Astrocyte (in vitro differentiated cells and primary cell): ENCODE measurements at places on chromosomes 13 and 19. TPM values are rescaled to one million over a fixed set of nuclear protein-coding genes. Genes with fewer than 3 reads are reported as not detected.

- H3K4me1 ChIP-seq = no peaks in the 10 kb centered on the region
- H3K27me3 ChIP-seq = no peaks in the 10 kb centered on the region
- DNase-seq = no peak
- H3K27ac ChIP-seq = no peak overlapping the region
- H3K36me3 ChIP-seq = no peaks in the 10 kb centered on the region
Observed at GRCh38 chr19:40358773-40359172, 10.3 kb downstream of the PLD3 start.

- no peak overlapping the region for H3K27ac ChIP-seq
- H3K4me3 ChIP-seq = no peak overlapping the region
- no peak for DNase-seq
- peaks cover 2% of the 10 kb centered on the region for H3K4me1 ChIP-seq
Observed at GRCh38 chr19:33622505-33622808, 704 bp downstream of the CHST8 start.

DNA sequence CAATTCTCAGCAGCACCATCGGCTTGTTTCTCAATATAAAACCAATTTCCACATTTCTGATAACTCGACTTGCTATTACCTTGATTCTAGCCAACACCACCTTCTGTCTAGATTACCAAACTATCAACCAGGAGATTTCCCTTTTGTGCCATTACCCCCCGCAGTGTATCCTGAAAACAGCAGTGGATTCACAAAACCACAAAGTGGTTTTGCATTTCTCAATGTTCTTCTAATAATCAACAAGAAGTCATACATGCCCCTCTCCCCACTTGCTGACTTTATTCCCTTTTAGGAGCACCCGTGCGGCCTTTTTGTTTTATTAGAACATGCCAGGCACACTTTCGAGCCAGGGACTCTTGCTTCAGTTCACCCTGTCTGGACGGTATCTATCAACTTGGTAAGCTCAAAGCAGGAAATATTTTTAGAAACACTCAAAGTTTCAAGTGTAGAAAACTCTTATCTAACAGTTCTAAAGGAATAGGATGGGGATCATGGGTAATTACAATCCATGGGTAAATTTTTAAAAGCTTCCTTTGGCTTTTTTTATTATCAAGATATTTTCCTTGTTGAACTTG, 967.4 kb downstream of the EFNB2 start:
- H3K27ac ChIP-seq = no peak overlapping the region
- no peaks in the 10 kb centered on the region for H3K27me3 ChIP-seq
- no peak for DNase-seq
- H3K4me3 ChIP-seq = no peak overlapping the region
- no peaks in the 10 kb centered on the region for H3K36me3 ChIP-seq
- no peaks in the 10 kb centered on the region for H3K4me1 ChIP-seq

GRCh38 chr19:42316223-42317211, 3.4 kb downstream of the TMEM145 start:
- no peak overlapping the region for H3K4me3 ChIP-seq
- peaks cover 6% of the 10 kb centered on the region for H3K4me1 ChIP-seq
- no peak overlapping the region for H3K27ac ChIP-seq

DNA sequence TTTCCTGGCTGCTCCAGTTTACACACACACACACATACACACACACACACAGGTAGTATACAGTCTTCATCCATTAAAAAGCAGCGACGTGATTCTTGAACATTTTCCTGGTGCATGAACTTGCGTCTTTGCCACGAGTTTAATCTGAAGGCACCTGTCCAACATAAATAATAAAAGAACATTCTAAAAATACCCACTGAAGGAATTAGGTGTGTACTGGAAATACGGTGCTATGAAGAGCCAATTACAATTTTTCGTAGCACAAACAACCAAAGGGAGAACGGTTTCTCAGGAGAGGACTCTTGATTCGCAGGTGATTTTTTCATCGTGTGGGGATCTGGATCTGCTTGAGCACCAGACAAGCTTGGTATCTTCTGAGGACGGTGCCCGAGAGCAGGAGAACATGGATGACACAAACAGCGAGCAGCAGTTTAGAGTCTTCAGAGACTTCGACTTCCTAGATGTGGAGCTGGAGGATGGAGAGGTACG, 61.2 kb downstream of the ZAR1L start:
- DNase-seq = no peak
- no peak overlapping the region for H3K4me3 ChIP-seq
- H3K27ac ChIP-seq = no peak overlapping the region
- H3K4me1 ChIP-seq = no peaks in the 10 kb centered on the region
- no peaks in the 10 kb centered on the region for H3K27me3 ChIP-seq

DNA sequence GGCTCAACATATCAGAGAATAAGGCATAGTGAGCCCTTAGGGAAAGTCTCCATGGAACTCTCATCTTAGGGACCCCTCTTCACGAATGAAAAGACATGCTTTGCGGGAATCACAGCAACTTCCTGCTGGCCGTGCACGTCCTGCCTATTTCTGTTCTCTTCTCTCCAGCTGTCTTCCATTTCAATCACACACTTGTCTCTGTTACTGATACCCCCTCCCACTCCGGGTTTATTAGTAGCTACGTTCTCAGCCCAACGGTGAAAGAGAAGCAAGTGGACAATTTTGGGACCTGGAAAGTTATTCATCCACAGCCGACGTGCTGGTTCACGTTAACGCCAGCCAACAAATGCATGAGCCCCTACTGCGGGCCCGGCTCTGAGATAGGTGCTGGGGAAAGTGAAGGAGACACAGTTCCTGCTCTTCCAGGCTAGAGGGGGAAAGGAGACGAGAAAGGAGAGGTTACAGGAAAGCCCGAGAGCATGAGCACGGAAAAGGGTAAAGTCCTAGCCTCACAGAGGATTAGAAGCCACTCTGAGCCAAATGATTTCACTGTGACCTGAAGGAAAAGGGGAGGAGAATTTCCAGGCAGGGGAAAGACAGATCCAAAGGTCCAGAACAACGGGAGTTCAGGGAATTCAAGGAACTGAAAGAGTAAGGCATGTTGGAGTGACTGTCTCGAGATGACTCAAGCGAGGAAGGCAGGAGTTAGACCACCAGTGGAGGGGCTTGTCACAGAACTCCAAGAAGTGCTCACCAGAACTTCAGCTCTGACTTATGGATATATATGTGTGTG, 81.8 kb upstream of the CLDN10 start:
- DNase-seq = no peak
- no peak overlapping the region for H3K4me3 ChIP-seq
- no peaks in the 10 kb centered on the region for H3K4me1 ChIP-seq
- H3K36me3 ChIP-seq = no peaks in the 10 kb centered on the region
- H3K27ac ChIP-seq = no peak overlapping the region
- H3K27me3 ChIP-seq = no peaks in the 10 kb centered on the region

GRCh38 chr13:108594153-108594552, 35.3 kb upstream of the MYO16 start:
- no peak for DNase-seq
- no peaks in the 10 kb centered on the region for H3K4me1 ChIP-seq
- H3K27ac ChIP-seq = no peak overlapping the region
- H3K4me3 ChIP-seq = no peak overlapping the region
- no peaks in the 10 kb centered on the region for H3K27me3 ChIP-seq

- peaks cover 3% of the 10 kb centered on the region for H3K36me3 ChIP-seq
- H3K4me3 ChIP-seq = peak overlapping the region; percentile 56
- no peaks in the 10 kb centered on the region for H3K27me3 ChIP-seq
- DNase-seq = no peak
- peaks cover 3% of the 10 kb centered on the region for H3K4me1 ChIP-seq
Observed at GRCh38 chr19:36128392-36128736, 11.5 kb upstream of the CAPNS1 start.

DNA sequence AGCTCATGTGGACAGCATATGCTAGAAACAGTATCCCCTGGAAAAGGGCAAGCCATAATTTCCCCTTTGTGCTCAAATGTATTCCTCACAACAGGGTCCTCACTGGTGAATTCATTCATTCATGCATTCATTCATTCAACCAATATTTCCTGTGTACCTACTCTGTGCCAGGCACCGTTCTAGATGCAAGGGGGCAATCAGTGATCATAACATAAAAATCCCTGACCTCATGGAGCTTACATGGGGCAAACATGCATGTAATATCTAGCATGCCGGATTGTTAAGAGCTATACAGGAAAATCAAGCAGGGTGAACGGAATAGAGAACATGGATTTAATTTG, 2.6 kb downstream of the RANBP3 start:
- H3K4me3 ChIP-seq = no peak overlapping the region
- DNase-seq = no peak
- H3K27me3 ChIP-seq = no peaks in the 10 kb centered on the region
- no peak overlapping the region for H3K27ac ChIP-seq

- DNase-seq = no peak
- H3K27ac ChIP-seq = no peak overlapping the region
- no peaks in the 10 kb centered on the region for H3K4me1 ChIP-seq
- H3K36me3 ChIP-seq = no peaks in the 10 kb centered on the region
Observed at GRCh38 chr13:65456150-65456912, 1773.8 kb downstream of the PCDH9 start.

DNA sequence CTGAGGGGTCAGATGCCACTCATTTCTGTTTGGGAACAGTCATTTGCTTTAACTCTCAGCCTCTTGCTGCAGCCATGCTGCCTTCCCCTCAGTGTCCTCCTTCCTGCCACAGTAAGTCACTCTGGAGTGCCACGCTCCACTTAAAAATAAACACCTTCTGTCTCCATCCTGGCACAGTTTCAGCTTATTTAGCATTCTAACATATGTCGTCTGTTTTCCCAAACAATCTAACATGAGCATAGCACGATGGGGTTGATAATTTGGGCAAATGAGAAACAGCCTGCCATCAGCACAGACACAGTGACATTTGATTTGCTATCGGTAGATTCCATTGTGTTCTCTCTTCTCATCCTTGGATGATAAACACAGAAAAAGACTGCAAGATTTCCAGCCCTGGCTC, 768.6 kb downstream of the UQCRFS1 start:
- no peaks in the 10 kb centered on the region for H3K4me1 ChIP-seq
- no peak for DNase-seq
- peaks cover 2% of the 10 kb centered on the region for H3K27me3 ChIP-seq
- no peak overlapping the region for H3K27ac ChIP-seq

GRCh38 chr13:103213152-103213551, 146.9 kb upstream of the SLC10A2 start:
- no peak overlapping the region for H3K4me3 ChIP-seq
- DNase-seq = no peak
- no peaks in the 10 kb centered on the region for H3K4me1 ChIP-seq
- no peak overlapping the region for H3K27ac ChIP-seq
- no peaks in the 10 kb centered on the region for H3K27me3 ChIP-seq

DNA sequence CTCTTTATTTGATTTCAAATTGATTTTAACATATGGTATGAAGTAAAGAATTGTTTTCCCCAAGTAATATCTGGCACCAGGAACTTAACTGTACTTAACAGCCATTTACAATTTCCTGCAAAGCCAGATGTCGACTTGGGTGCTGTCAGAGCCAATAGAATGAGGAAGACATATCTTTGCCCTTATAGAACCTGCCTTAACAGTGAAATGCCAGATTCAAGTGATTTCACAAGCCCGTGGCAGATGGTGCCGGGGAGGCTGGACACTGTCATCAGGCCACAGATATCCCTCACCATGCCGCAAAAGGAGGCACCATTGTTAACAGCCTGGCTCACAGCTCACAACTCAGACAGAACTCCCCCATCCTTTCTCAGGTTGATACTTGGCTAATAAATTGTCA, 48.7 kb downstream of the ESD start:
- DNase-seq = no peak
- H3K27ac ChIP-seq = no peak overlapping the region
- no peaks in the 10 kb centered on the region for H3K27me3 ChIP-seq
- no peak overlapping the region for H3K4me3 ChIP-seq

DNA sequence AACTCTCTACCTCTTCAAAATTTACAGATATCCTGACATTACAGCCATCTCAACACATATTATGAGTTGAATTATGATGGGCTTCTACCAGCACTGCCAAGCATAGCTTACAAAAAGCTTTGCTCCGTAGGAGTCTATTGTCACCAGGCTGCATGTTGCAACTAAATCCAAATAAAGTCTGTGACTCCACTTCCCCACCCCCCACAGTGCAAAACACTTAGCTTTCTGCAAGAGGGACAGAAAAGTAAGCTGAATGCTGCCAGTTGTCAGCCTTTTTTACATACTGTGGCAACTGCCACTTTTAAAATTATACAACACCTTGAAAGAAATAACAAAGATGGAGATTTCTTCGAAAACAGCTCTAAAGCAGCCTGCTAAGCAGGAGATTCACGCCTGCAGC, 189.1 kb downstream of the FGF14 start:
- H3K4me1 ChIP-seq = no peaks in the 10 kb centered on the region
- no peak overlapping the region for H3K4me3 ChIP-seq
- DNase-seq = no peak
- H3K27ac ChIP-seq = no peak overlapping the region
- no peaks in the 10 kb centered on the region for H3K36me3 ChIP-seq

- peak overlapping the region; percentile 62 for H3K27ac ChIP-seq
- peaks cover 23% of the 10 kb centered on the region for H3K36me3 ChIP-seq
- no peaks in the 10 kb centered on the region for H3K27me3 ChIP-seq
Observed at GRCh38 chr13:100633461-100633860, 41.1 kb downstream of the TMTC4 start.

- no peak for DNase-seq
- no peak overlapping the region for H3K27ac ChIP-seq
- no peaks in the 10 kb centered on the region for H3K27me3 ChIP-seq
- peaks cover 8% of the 10 kb centered on the region for H3K4me1 ChIP-seq
- H3K4me3 ChIP-seq = no peak overlapping the region
Observed at GRCh38 chr19:10923260-10924112, 5.0 kb downstream of the YIPF2 start.

Gene BICRA
- total RNA-seq = 16.5 and 20.7 TPM in 2 replicates

Gene ZNF568
- total RNA-seq = 5.5 and 5.9 TPM in 2 replicates

Gene ZBTB45
- 16.2 and 16.3 TPM in 2 replicates for total RNA-seq

Gene NDUFB7
- total RNA-seq = 153 and 161 TPM in 2 replicates

Gene PRSS57
- total RNA-seq = not detected in 2 replicates

Gene UHRF1
- 11.8 and 16.2 TPM in 2 replicates for total RNA-seq

Gene ATP4A
- not detected in 2 replicates for total RNA-seq

Gene LHB
- 0.48 TPM in 1 of 2 replicates, not detected in the other for total RNA-seq

Gene SLC7A10
- total RNA-seq = 0.43 and 0.61 TPM in 2 replicates

Gene MYADM
- 221 and 246 TPM in 2 replicates for total RNA-seq

Gene TMEM238
- total RNA-seq = 1.4 and 2.1 TPM in 2 replicates
